ENCODE measurements at places on chromosomes 4 and X. TPM values are rescaled to one million over a fixed set of nuclear protein-coding genes. Genes with fewer than 3 reads are reported as not detected.

The OPN1MW3 gene
- not detected for total RNA-seq

The BTC gene
- total RNA-seq, result 3.1 TPM

The PABPC1L2A gene
- not detected for total RNA-seq

GRCh38 chr4:158004101-158004500 is 168.7 kb downstream of the GASK1B start:
- DNase-seq, result no peak

The STBD1 gene
- 10.8 TPM for total RNA-seq

The NDP gene
- total RNA-seq, result 5.3 TPM

The GAGE2A gene
- not detected for total RNA-seq

The HERC5 gene
- 3.3 TPM for total RNA-seq

The SH3D19 gene
- total RNA-seq, result 31.4 TPM

DNA sequence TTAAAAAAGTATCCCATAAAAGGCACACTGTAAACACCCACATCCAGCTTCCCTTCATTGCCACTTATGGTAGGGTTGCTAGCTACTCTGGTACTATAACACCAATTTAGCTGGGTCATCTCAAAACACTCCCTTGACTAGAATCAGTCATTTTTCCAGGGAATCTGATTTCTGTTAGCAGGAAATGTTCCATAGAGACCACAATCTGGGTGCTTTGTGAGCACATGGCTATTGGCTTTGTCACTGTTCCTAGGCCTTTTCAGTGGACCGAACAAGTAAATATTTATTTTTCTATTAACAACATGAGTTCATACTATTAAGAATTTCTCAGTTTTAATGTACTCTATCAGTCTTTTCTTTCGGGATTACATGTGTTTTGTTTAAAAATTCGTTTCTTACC is 404.7 kb upstream of the GNPDA2 start:
- no peak for DNase-seq

Measured in fibroblast of lung (primary cell).